ENCODE measurements at places on chromosomes 7 and 10. TPM values are rescaled to one million over a fixed set of nuclear protein-coding genes. Genes with fewer than 3 reads are reported as not detected.

NPC1L1 gene
- not detected for total RNA-seq

CARD11 gene
- total RNA-seq, result 134 TPM

TMEM130 gene
- total RNA-seq, result not detected

ADAM8 gene
- total RNA-seq, result 101 TPM

SYT15B gene
- 0.25 TPM for total RNA-seq

Data from activated naive CD4-positive, alpha-beta T cell treated with anti-CD3 and anti-CD28 coated beads, Interleukin-2, amount 10 ng/mL, durations not matched to agents 5 hours and 36 hours (primary cell).